ENCODE measurements at places on chromosomes 2 and 18.

GRCh38 chr2:120517751-120518469 is 172.0 kb downstream of the INHBB start:
- no peak for DNase-seq

DNA sequence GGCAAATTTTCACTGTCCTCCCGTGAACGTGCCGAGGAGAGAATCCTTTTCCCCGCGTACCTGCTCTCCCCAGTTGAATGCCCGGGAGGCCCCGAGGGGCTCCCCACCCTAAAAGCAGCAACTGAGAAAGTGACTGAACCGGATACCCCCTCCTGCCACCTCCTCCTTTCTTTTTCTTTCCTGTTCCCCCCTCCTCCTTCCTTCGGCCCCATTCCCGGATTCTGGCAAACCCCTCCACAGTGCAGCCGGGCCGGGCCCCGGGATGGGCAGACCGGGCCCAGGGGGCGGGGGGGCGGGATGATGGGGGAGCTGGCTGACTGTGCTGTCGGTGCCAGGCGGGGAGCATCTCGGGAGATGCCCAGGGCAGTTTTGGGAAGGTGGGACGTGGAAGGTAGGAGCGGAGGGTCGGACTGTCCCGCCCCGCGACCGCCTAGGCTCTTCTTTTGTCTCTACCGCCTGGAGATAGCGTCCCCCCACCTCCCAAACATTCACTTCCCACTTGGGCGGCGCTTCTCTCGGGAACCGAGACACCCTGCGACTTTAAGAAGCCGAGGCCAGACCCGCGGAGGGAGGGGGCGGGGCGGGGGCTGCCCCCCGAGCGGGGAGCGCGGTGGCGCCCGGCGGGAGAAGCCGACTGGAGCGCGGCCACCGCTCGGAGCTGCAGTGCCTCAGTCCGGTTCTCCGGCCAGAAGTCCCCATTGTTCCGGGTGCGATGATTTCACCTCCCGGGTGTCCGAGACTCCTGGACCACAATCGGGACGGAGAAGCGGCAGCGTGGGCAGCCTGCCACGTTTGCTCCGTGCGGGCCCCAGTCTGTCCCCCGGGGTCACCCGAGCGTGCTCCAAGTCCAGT is 8.2 kb downstream of the DLX2 start:
- DNase-seq = no peak

GRCh38 chr18:3252843-3253242 is 5.2 kb downstream of the MYL12A start:
- no peak for DNase-seq

DNA sequence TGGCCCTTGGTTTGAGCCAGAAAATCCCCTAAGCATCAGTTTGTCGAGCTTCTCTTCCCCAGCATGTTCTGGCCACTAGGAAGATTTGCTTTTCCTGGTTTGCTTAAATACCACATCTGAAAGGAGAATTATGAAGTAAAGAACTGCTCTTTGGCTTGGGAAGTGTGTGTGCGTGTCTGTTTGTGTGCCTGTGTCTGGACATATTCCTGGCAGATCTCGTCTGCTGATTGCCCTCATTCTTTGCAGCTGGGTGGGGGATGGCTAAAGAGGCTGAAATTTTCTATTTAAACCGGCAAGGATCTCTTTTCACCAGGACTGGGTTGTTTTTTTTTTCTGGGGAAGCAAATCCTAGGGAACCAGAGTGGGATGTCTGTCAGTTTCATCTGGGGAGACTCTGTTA is 57.3 kb upstream of the MBOAT2 start:
- DNase-seq = no peak

DNA sequence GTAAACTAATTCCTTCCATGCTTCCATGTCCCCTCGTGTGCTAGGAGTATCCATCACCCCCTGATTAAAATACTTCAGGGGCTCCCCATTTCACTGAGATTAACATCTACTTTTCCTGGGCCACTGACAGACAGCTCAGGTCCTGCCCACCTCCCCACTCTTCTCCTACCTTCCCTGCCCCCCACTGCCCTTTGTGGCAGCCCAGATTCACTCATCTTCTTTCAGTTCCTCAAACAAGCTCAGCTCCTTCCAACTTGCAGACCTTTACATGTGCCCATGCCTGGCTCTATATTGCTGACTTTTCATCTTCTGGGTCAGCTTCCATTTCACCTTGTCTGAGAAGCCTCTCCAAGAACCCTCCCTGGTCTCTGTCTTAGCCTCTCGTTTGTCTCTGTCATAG is 12.0 kb downstream of the RUFY4 start:
- no peak for DNase-seq

- DNase-seq = no peak
Measured at GRCh38 chr2:70598197-70598596, 44.6 kb upstream of the TGFA start.

GRCh38 chr2:144217853-144218633 is 301.9 kb downstream of the ZEB2 start:
- DNase-seq = no peak

- no peak for DNase-seq
Measured at GRCh38 chr2:10777842-10778723, 34.5 kb downstream of the PDIA6 start.

DNA sequence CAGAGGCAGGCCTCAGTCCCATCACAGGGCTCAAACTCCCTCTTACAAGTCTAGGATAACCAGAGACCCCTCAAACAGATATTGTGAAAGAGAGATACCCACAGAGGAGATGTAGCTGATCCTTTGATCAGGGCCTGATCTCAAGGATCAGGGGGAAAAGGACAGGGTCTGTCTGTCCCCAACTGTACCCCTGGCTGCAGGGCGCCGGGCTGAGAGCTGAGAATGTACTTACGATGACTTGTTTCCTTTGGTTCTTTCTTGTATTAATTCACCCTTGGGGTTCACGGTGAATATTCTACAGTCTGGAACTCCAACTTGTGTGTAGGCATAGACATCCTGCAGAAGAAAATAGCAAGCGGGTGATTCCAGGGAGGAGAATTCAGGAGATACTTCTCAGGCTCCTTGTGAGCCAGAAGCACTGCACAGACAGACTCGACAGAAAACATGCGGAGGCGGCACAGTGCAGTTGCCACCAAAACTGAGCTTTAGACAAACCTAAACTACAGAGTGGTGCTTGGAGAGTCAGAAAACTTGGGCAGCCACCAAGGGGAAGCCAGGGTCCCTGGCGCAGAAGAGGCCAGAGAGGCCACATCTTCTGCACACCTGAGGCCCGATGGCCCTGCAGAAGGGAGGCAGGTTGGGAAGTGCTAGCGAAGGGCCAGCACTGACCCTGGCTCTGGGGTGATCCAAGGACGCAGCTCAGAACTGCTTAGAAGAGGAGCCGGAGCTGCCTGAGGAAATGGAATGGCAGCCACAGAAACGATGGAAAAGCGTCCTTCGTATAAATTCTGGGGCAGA is 73.9 kb downstream of the EMILIN2 start:
- DNase-seq = no peak

DNA sequence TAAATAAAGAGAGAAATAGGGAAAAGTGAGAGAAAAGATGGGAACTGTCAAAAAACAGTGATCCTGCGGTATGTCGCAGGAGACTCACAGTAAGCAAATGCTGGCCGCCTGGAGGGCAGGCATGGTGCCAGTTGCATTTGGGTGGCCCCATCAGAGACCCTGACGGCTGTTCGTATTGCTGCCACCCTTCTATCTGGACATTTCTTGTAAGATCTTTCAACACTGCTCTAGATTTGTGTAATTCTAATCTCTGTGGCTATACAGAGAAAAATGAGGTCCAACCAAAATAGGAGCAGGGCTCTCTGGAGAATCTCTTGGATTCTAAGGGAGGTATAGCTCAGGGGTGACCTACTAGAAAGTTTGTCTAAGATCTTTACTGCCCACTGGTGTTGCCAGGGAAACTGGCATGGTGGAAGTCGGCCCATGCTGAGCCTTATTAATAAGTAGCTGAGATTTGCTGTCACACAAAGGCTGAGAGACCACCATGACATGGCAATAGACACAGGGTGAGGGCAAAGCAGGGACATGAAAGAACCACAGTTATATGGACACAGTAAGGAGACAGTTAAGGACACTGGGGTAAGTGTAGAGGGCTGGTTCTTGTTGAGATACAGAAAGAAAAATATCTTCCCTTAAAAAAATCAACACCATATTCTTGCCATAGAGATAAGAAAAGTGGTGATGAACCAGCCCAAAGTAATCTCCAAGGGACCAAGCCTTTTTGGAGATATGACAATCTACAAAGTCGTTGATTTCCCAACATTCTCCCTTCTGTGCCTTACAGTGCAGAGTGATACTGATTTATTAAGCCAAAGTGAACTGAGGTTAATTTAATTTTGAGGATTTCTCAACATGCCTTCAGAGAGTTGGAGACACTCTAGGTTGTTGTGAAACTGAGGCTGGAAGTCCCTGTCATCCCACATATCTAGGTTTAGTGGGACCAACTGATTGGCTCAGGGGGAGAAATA is 26.4 kb upstream of the FZD7 start:
- DNase-seq = no peak

DNA sequence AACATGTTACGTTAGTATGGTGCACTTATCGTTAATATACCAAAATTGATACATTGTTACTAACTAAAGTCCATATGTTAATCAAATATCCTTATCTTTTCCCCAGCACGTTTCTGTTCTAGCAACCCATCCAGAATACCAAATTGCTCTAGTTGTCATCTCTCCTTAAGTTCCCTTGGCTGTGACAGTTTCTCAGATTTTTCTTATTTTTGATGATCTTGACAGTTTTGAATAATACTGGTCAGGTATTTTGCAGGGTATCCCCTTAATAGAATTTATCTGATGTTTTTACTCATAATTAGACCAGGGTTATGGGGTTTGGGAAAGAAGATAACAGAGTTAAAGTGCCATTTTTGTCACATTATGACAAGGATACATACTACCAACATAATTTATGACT is 47.8 kb downstream of the TFPI start:
- no peak for DNase-seq

DNA sequence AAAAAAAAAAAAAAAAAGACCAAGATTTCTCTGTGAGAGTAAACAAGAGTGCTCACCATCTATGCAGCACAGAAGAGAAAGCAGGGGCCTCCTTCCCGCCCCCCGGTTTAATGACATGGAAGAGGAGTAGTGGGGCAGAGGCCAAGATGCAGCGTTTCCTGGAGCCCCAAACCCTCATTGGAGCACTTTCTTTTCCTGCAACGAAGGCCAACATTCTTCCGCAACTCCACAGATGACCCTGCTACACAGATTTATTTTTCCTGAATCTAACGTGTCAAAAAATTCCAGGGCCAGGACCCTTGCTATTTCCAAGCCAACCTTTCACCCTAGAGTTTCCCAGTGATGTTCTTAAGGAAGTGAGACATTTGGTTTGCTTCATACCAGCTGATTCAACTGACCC is 189.6 kb downstream of the MIB1 start:
- no peak for DNase-seq

DNA sequence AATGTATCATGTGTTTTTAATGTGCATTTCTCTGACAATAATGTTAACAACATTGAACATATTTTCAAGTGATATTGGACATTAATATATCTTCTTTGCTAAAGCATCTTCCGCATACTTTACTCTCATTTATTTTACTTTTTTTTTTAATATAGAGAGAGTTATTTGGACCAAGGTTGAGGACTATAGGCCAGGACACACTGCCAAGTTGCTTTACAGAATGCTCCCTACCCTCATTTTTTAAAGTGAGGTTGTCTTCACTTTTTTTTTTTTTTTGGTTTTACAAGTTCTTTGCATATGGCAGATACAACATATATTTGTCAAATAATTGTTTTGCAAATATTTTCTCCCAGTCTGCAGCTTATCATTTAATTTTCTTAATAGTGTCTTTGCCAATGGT is 201.8 kb downstream of the OSR1 start:
- no peak for DNase-seq

GRCh38 chr2:88838165-88838635 is 146.7 kb downstream of the RPIA start:
- no peak for DNase-seq

DNA sequence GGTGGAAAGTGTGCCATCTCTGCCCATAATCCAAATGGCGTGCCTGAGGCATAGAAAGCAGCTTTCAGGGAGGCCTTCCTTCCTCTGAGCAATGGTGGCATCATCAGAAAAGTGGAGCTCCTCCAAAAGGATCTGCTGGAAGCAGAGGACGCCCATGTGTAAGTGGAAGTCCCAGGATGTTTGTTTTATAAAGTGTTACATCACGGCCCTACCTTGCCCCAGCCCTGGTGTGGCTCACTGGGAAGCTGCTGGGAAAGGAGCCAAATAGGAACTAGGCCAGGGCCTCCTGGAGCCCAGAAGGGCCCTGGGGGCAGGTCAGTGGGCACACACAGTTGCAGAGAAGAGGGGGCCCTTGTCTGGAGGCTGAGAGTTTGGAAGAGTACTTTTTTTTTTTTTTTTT is 4.2 kb upstream of the ODC1 start:
- no peak for DNase-seq

DNA sequence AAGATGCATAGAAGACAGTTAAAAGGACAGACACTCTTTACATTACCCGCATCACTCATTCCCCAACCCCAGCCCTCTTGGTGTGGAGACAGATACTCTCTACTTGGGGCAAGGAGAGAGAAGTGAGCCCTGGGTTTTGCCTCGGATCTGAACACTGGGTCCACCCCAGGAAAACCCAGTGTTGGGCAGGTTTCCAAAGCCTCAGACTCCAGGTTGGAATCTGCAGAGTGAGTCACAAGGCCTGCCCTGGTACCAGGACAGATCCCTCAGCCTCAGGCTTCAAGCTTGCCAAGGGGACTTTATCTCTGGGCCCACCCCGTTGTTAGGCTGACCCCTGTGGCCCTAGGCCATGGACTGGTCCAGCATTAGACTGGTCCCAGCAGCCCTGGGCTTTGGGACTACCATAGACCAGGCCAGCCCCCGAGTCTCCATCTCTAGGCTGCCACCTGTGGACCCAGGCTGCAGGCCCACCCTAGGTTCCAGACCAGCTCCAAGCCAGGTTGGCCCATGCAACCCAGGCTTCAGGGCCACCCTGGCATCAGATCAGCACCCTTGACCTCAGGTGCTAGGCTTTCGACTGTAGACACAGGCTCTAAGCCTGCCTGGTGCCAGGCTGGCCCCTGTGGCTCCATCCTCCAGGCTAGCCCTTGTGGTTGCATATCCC is 112.8 kb downstream of the GULP1 start:
- no peak for DNase-seq

GRCh38 chr2:120764492-120764891 is 28.8 kb downstream of the GLI2 start:
- DNase-seq = no peak

- DNase-seq = no peak
Measured at GRCh38 chr2:238138331-238139195, at the start of gene KLHL30. Gene KLHL30 (plus strand): TSS chr2:238138668. CDS start chr2:238140755, 2,087 bp downstream.
